ENCODE measurements at places on chromosomes 16 and 17.

GRCh38 chr17:31917065-31917529 lies 15.6 kb upstream of the UTP6 start:
- DNase-seq, result no peak

DNA sequence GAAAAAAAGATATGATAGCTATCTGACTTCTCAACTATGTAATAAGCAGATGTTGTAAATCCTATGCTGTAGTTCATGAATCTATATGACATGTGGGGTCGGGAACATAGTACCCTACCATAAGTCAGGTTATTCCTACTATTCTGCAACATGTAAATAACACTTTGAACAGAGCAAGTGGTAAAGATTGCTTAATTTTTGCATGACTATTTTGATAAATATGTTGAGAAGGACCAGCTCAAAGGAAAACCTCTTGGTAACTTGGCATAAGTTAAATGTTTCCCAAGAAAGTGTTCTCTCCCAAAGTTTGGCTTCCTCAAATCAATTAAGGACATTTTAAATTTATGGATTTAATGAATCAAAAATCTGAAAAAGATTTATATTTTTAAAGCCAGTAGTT lies 62.1 kb downstream of the ABHD15 start:
- DNase-seq, result no peak

- DNase-seq, result no peak
These were observed 263.4 kb downstream of the BCAS3 start for GRCh38 chr17:60941028-60941427.

GRCh38 chr16:15770512-15770911 lies 86.3 kb downstream of the MYH11 start:
- DNase-seq, result no peak

DNA sequence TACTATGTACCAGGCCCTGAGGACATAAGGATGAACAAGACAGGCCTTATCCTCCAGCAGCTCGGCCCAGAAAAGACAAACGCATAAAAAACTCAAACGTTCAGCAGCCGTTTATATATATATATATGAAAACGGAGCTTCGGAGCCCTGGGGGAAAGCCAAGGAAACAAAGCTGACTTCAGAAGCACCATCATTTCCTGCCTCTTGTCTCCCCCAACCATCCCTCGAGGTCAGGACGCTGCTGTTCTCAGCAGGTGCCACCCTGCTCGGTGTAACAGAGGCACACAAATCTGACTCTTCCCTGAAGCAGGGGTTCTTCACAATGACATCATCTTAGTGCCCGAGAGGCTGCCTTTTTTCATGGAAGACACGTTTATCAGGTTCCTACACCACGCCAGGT lies 146.9 kb downstream of the ZNF423 start:
- no peak for DNase-seq

DNA sequence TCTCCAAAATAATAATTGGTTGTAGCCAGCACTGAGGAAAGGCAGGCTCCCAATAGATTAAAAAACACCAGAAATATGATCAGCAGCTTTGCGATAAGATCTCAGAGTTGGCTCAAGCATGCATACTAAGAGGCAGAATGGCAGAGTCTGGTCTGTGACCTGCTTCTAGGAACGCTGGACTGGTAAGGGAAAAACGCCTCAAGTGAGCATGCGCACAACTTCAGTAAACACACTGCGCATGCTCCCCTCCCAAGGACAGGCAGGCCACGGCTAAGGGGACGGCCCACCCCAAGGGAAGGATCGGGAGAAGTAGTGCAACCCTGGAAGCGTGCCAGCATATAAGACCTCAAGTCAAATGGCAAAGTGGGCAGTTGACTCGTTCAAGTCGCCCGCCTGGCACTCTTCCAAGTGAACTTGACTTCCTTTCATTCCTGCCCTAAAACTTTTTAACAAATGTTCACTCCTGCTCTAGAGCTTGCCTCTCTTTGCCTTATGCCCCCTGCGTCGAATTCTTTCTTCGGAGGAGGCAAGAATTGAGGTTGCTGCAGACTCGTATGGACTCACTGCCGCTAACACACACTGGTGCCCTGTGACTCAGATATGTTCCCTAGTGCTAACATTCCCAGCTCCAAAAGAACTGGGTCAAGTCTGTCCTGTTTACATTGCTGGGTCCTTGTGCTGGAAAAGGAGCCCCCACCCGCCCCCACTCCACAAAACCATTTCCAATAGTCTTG lies 22.4 kb upstream of the PRM1 start:
- no peak for DNase-seq
